ELR (cell line): ENCODE measurements at places on chromosomes 7 and 10.
A peak's percentile ranks its signal among the peaks of the same experiment; 100 is the strongest.

GRCh38 chr10:52378124-52378523, 64.0 kb downstream of the DKK1 start:
- DNase-seq, result no peak

DNA sequence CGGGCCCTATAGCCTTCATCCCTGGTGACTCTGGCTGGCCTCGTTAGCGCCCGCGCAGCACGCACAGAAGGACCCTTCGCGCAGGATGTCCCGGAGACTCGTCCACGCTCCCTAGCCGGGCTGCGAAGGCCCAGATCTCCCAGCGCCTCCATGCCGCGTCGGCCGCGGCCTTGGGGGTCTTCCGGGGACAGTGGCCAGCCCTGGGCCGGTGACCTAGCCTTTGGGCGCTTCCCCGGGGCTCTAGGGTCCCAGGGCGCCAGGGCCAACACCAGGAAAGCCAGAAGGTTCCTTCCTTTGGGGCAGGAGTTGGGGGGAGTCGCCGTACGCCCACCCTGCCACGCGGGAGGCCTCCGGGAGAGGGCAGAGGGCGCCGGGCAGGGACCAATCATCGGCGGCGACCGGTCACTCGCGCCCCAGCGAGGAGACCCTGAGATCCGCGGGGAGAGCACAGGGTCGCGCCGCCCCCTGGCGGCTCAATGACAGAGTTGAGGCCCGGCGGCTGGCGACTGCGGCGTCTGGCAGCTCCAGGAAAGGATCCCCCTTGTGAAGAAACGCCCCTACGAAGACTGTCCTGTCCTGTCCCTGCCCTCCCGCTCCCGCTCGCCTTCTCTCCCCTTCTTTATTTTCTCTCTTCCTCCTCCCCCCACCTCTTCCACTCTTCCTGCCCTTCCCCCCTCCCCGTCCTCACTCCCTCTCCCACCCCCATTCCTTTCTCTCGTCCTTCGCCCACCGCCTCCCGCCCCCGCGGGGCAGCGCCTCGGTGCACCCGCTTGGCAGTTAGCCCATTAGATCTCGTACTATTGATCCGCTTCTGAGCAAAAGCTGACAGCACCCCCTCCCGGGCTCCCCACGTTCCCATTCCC, 62.3 kb upstream of the LBX1 start:
- DNase-seq, result peak; percentile 59

DNA sequence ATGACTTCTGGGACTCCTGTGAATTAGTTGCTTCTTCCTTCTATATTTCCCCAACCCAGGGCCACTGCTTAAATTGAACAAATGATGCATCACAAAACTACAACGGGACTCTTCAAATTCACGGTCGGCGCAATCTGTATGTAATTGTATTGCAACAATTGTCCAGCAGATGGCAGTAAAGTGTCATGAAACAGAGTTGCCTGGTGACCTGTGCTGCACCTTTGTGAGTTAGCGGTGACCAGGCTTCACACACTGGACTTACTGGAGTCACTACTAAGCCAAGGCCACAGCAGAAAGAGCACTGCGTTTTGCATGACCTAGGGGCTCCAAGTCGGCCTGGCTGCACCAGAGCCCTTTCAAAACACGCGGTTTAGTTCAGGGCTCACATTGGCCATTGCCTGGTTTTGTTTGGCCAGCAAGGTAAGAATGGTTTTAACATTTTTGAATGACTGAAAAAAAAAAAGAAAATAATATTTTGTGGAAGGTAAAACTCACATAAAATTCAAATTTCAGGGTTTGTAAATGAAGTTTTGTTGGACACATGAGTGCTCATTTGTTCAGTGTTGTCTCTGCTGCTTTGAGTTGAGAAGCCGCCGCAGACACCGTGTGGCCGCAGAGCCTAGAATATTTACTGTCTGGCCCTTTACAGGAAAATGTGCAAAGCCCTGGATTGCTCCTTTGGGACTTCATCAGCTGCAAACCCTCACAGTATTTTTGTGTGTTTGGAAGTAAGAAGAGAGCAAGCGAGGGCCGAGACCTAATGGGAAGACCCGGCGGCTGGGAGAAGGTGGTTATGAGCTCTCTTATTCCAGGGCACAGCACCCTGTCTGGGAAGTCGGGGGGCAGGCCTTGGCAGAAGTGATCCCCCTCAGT, 23.2 kb upstream of the ZNF32 start:
- peak; percentile 79 for DNase-seq

DNA sequence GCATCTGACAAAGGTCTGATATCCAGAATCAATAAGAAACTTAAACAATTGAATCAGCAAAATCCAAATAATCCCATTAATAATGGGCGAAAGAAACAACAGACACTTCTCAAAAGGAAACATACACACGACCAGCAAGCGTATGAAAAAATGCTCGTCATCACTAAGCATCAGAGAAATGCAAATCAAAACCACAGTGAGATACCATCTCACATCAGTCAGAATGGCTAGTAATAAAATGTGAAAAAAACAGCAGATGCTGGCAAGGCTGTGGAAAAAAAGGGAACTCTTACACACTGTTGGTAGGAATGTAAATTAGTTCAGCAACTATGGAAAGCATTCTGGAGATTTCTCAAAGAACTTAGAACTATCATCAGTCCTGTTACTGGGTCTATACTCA, 496.7 kb downstream of the SH2D4B start:
- no peak for DNase-seq
